ENCODE measurements at places on chromosomes 2 and 18.

DNA sequence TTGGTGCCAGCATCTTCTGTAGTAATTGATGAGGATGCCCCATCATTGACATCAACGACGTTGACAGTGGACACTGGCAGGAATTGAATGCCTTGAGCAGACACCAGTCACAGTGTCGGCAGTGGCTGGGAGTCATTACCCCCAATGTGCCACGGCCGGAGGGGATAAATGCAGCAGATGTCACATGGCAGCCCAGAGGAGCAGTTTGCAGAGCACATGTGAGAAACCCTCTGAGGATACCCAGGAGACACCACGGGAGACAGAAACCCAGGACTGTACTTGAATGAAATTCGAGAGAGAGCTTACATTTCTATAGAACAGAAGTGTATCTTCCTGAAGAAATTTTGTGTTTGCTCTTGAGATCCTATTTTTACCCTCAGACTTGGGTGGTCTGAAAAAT is 409.1 kb upstream of the TNP1 start:
- no peak for DNase-seq

- no peak for DNase-seq
Measured at GRCh38 chr2:129849559-129850160, 129.8 kb upstream of the RAB6C start.

DNA sequence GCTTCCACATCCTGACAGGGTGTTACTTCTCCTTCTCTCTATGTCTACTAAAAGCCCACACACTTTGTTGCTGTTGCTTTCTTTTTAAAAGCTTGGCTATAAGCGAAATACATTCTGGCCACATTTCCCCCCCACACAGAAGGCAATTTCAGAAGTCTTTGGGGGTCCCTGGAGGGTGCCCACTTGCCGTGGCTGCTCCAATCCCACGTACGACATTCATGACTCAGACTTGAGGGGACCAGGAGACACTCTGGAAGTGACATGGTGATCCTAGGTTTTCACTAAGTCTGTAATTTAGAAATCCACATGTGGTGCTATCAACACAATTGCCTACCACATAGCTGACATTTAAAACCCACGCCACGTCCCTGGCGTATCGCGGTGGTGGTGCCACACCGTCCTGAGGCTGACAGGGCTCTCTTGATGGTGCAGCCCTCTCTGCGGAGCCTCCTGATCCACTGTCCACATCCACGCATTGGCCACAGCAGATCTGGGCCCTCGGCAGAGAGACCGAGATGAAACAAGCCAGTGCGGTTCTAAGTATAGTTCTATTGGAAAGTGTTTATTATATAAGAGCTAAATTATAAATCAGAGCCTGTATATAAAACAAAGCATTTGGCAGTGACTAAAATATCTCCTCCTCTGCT is 42.4 kb downstream of the CYP27C1 start:
- no peak for DNase-seq

DNA sequence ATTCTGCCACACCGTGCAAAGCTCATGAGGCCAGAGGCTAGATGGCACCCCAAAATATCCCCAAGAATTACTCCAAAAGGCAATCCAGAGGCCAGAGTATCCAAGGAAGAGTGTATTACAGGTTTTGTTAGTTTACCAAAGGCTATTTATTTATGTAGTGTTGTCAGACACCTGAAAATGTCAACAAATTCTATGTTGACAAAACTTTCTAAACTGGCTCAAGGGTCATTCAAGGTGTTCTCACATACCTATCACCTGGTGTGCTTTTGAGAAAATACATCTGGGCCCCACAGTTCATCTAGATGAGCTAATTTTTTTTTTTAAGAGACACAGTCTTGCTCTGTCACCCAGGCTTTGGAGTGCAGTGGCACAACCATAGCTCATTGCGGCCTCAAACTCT is 12.4 kb upstream of the DTNB start:
- no peak for DNase-seq

- DNase-seq, result no peak
Measured at GRCh38 chr2:151350579-151351195, 6.7 kb upstream of the TNFAIP6 start.

GRCh38 chr2:68756178-68756577 is 21.6 kb downstream of the ARHGAP25 start:
- no peak for DNase-seq

GRCh38 chr2:44906972-44907371 is 34.5 kb upstream of the SIX3 start:
- DNase-seq, result no peak

DNA sequence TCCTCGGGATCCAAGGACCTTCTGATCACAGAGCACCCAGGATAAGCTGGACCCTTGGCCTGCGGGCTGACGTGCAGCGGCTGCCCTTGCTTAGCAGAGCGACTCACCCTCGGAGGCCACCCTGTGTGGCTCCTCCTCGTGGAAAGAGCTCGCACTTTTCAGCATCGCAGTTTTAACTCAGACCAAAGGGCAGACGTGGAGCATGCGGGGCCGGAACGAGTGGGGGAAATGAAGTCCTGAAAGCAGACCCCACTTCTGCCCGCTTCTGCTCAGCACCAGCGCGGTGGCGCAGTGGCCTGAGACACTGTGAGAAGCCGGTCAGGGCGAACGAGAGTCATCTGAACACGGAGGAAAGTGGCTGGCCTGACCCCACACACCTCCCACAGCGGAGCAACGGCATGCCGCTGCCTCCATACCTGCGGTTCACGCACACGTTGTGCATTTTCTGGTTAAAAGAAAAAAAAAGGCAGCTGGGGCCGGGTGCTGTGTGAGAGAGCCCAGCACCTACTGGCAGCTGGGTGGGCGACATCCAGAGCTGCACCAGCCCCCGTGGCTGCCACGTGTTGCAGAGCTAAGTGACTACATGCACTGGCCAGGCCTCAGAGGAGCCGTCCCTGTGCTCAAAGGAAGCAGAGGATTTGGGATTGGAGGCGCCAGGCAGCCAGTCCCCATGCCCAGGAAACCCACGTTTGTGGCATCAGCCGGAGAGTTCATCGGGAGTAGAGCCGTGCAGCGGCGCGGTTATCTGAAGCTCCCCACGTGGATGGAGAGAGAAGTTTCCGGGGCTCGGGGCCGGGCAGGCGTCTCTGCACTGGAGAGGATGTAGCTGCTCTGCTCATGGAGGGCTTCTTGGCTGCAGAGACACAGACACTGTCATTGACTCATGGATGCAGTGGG is 89.7 kb downstream of the USP40 start:
- DNase-seq, result no peak

GRCh38 chr2:15812187-15812780 is 128.1 kb upstream of the MYCN start:
- no peak for DNase-seq

DNA sequence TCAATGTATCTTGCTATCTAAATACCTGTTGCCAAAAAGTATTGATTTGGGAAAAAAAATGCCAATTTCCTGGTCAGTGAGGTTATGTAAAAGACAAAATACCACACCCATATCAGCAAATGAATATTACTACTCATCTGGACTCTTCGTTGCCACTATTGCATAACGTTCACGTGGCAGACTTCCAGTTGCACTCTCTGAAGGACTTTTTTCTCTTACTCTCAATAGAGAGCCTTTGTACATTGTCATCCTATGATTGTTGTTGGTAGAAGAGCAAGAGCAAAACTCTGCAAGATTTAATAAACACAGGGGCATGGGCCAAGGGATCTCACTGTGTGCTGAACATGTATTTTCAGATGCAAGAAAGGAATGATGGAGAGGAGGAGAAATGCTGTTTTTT is 689.8 kb downstream of the MBD2 start:
- DNase-seq, result no peak

- DNase-seq, result no peak
Measured at GRCh38 chr2:197158591-197159550, 151.7 kb downstream of the ANKRD44 start.

- DNase-seq, result no peak
Measured at GRCh38 chr2:119112770-119113488, 45.6 kb downstream of the C1QL2 start.

- no peak for DNase-seq
Measured at GRCh38 chr2:83191316-83191715, 1267.8 kb downstream of the SUCLG1 start.

DNA sequence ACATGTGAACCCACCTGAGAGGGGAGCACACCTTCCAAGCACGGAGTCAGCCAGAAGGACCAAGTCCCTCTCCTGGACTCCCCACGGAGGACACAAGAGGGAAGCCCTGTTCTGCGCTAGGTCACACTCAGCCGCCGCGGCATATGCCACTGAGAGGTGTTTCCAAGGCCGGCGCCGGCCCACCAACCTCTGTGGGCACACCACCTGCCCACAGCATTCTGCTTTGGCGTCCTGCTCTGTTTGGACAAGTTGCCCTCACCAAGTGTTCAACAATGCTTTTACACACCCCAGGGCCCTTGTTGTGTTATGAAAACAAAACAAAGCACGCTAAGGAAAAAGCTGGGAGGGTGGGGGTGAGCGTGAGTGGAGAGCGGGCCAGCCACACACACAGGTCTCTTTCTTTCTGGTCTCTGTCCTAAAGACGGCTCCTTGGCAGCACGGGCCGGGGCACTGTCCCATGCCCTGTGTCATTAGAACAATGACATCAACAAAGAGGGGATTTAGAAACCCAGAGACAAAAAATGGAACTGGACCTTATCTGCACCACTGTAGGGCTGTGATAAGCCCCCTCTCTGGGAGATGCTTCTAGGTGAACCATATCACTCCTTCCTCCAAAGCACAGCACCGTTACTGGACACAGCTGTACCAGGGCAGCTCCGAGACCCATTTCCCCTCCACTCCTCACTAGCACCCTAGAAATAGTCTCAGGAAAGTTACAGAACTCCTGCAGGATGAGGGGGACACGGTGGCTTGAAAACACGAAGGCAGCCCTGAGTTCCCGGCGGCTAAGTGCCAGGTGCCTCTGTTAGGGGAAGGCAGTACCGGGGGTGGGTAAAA is 17.0 kb downstream of the SMAD7 start:
- DNase-seq, result no peak

DNA sequence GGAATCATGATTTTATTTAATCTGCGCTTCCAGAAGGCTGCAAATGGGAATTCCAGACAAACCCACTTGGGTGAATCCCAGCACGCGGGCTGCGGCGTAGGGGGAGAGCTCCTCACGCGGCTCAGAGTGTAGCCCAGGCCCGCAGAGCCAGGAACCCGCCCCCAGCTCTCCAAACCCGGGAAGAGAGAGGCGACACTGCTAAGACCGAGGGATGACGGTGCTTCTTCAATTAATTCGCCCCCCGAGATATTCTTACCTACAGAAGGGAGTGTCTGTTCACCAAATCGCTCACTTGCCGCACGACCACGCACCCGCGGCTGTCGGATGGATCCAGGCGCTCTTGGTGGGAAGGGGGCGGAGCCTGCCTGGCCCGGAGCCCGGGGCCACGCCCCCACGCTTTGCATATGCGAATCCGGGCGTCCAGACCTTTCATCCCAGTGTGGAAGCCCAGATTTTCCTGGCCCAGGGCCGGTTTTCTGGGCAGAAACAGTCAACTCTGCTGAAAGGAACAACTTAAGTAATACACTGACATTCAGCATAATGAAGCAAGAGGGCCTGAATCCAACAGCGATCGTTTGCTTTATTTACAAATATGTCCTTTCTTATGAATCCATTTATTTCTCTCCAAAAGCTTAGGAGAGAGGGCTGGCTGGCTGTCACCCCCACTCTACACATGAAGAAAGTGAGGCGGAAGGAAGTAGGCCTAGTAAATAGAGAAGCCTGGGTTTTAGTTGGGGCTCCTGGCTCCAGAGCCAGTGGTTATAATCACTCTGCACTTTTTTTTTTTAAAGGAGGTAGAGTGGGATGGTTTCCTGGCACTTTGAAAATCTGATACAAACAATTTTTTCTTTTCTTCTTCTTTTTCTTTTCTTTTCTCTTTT is at the start of gene SLC19A3:
SLC19A3 (minus strand) TSS at position 342 of the 881 bp plus-strand sequence. CDS start 15,710 bp downstream, outside the sequence.
- peak; percentile 30 for DNase-seq

DNA sequence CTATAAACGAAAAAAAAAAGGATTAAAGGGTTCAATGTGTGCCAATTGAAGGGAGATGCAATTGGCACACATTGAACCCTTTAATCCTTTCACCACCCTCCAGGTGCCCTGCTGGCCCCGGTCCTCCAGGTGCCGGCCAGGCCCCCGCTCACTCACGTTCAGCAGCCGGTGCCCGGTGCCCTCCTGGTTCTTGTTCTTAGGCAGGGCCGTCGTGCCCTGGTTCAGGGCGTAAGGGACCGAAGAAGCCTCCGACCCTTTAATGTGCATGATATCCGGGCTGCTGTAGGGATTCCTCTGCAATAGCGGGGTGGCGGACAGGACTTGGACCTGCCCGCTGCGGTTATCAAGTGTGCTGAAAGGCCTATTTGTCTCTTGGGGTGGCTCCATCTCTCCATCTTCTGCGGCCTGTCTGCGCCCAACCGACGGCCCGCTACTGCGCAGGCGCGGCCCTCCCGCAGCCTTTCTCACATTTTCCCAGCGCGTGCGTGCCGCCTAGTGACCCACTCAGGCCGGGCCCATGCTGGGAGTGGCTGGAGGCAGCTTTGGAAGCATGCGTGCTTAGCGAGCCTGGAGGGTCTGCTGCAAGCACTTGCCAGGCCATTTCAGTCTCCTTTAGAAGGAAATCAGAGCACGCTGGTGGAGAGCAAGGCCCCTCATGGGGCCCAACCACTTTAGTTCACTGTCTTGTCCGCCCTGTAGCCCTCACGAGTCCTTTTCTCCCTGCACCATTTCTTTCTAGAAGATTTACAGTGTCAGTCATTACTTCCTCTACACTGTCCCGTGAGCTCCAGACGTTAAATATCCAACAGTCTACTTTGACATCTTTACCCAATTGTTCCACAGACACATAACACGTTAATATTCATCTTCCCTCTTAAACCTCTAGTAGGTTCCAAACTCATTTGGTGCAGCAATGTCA is 24.3 kb downstream of the TMEM237 start:
- DNase-seq, result peak; percentile 15

DNA sequence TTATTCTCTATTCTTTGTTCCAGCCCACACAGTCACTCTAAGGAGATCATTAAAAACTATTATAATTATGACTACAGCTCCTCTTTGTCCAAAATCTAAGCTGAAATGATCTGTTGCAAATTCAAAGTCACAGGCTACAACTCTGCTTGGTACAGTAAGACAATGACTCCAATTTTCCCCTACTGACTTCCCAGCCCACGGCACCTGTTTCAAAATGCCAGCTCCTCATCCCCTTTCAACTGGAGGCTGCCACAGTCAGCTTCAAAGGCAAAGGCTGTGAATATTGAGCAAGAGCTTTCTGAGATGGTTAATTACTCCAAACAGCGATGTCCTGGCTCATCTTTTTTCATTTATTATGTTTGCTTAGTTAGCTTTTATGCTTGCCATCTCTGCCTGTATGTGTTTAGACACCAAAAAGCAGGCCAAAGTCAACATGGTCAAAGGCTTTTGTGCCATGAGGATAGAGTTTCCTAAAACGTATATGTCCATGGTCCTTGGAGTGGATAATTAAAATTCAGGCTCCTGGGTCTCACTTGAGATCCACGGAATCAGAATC is 141.1 kb downstream of the DOCK10 start:
- no peak for DNase-seq

DNA sequence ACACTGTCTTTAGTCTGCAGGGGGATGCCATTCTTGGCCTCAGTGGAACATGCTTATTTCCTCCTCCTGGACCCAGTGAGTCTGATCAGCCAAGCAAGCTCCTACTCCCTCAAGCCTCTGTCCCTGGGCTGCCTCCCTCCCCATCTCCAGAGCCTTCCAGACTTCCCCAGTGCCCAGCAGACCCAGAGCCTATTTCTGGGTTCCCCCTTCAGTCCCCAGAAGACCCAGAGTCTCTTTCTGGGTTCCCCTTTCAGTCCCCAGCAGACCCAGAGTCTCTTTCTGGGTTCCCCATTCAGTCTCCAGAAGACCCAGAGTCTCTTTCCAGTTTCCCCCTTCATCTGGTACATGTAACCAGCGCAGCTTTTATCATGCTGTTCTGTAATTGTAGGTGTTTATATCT is 17.0 kb upstream of the PKDCC start:
- DNase-seq, result no peak

GRCh38 chr2:56671973-56672569 is 488.3 kb downstream of the CCDC85A start:
- no peak for DNase-seq
